CD8-positive, alpha-beta memory T cell (primary cell): ENCODE measurements at places on chromosomes 12 and 14.

- DNase-seq = no peak
Measured at GRCh38 chr14:60067882-60068281, 23.8 kb upstream of the PCNX4 start.

DNA sequence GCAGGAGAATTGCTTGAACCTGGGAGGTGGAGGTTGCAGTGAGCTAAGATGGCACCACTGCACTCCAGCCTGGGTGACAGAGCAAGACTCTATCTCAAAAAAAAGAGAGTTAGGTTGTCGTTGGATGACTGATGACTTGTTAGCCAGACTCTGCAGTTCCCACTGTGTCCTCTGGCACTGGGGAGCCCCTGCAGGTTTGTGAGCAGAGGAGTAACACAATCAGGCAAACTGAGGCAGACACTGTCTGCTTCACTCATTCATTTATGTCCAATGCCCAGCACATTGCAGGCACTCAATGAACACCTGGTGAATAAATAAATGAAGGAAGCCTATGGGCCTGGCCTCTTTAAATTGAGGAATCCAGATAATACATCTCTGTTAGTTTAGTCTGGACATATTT, 41.2 kb upstream of the BCL11B start:
- no peak for DNase-seq

GRCh38 chr12:127169321-127170181, 1097.4 kb upstream of the TMEM132C start:
- DNase-seq = no peak

- DNase-seq = no peak
Measured at GRCh38 chr14:98270201-98270600, 1001.8 kb downstream of the BCL11B start.

GRCh38 chr12:3753544-3754284, 805 bp upstream of the CRACR2A start:
- peak; percentile 10 for DNase-seq

DNA sequence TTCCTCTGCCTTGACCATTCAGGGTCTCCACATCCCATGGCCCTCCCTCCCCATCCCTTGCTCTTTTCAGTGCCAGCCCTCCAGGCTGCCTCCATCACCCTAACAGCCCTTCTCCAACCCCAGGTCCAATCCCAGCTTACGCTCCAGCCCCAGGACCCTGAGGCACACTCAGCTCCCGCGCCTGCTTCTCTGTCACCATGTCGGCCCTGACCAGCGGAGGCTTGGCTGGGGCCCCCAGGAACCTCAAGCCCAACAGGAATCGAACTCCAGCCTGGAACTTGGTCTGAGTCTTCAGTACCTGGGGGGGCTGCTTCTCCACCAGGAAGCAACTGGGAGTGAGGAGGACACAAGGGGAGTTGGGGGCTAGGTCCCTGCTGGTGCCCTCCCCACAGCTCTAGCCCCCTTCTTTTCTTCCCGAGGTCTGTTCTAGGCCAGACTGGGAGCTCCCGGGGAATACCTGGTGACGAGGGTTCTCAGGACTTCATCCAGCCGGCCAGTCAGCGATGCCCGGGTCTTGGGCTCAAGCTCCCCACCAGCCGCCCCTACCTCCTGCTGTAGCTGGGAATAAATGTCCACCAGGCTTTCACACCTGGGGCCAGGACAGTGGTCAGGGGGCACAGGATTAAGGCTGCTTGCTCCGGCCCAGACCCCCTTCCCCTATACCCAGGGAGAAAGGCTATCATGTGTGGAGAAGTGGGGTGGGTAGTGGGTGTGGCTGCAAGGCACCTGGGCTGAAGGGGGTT, 6.0 kb downstream of the STAT6 start:
- no peak for DNase-seq

- DNase-seq = peak; percentile 49
Measured at GRCh38 chr12:132488127-132489077, 1.5 kb upstream of the FBRSL1 start.

GRCh38 chr12:106066051-106066705, 72.6 kb downstream of the NUAK1 start:
- DNase-seq = no peak

DNA sequence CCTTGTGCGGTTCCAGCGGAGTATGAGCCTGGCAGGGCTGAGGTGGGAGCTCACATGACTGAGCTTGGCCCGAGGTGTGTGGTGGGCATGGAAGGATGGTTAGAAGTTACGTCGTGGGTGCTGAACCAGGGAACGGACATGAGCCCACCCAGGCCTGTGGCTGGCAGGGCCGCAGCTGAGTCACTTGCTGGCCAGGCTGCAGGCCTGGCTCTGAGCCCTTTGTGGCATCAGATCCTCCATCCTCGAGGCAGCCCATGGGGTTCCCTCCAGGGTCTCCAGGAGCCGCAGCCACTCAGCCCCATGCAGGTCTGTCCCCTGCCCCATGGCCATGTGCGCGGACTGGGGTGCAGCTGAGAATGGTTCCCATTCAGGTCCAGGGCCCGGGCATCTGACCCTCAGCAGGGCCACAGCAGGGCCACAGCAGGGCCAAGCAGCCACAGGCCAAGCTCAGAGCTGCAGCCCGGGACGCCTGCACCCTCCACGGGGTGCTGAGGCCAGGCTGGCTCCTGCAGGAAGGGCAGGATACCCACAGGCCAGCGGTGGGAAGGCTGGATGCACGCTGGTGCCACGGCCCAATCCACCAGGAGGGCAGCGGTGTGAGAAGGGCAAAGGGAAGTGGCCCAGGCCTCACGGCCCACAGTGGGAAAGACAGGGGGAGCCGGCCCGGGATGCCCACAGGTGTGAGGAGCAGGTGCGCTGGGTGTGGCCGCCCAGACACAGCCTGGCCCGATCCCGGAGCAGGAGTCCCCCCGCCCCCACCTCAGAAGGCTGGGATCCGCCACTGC, 26.3 kb upstream of the ULK1 start:
- no peak for DNase-seq

- DNase-seq = no peak
Measured at GRCh38 chr14:64779472-64779871, 75.2 kb downstream of the PLEKHG3 start.

DNA sequence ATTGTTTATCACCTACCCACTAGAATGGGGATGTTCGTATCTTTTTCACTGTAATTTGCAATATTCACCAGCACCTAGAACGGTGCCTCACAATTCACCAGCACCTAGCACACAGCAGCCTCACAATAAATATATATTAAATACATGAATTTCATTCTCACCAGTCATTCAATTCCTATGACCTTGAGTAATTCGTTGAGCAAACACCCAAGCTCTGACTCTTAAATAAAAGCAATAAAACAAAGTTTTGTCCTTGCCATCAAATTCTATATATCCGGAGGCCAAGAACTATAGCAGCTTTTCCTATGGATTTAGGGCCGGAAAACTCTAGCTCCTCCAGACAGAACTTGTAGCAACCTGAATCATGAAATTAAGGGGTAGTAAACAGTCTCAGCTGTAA, 981 bp downstream of the VTI1B start:
- DNase-seq = no peak

GRCh38 chr14:63896278-63896720, 43.5 kb downstream of the SYNE2 start:
- no peak for DNase-seq

GRCh38 chr12:34218193-34219045, 196.1 kb downstream of the ALG10 start:
- DNase-seq = peak; percentile 47

GRCh38 chr12:50047693-50048250, 9.6 kb upstream of the ASIC1 start:
- no peak for DNase-seq

DNA sequence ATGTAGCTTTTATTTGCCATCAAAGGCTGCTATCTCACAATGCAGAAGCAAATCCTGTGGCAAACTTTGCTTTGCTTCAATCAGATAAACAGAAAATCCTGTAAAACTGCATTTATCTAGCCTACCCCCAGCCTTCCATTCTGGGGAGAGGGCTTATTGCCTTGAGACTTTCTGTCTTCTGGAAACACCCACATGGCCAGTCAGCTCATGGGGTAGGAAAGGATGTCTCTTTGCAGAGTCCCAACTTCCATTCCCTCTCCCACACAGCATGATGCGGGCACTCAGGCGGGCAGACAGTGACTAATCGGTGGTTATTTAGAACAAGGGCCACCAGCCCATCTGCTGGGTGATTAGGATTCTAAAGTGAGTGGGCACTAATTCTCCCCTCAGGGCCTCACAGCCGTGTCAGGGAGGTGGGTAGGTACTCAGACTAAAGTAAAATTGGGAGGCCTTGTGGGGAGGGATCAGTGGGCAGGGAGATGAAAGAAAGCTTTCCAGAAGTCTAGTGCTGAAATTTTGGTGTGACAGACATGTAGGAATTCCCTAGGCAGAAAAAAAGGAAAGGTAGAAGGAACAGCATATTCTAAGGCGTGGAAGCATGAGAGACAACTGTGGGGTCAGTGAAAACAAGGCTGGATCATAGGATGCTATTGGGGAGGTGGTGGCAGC, 720.5 kb downstream of the VRK1 start:
- no peak for DNase-seq

- no peak for DNase-seq
Measured at GRCh38 chr12:16785524-16785923, 179.6 kb upstream of the LMO3 start.

GRCh38 chr12:65728848-65729793, 95.2 kb upstream of the HMGA2 start:
- no peak for DNase-seq

DNA sequence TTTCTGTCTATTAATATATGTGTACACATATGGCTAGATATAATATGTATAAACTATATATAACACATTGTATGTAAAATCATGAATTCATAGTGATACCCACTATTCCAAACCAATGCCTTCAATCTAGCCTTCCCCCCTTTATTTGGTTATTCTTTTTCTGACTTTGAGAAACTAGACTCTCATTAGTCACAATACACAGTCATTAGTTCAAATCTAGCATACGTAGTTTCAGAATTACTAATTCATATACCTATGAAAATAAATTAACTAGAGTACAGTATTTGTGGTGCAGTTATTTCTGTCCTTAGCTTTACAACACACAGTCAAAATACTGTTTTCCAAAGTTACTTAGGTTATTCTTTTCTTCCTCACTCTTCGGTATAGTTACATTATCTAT, 268.2 kb downstream of the DPF3 start:
- DNase-seq = no peak

GRCh38 chr14:77883847-77884238, 83.9 kb downstream of the ADCK1 start:
- no peak for DNase-seq

DNA sequence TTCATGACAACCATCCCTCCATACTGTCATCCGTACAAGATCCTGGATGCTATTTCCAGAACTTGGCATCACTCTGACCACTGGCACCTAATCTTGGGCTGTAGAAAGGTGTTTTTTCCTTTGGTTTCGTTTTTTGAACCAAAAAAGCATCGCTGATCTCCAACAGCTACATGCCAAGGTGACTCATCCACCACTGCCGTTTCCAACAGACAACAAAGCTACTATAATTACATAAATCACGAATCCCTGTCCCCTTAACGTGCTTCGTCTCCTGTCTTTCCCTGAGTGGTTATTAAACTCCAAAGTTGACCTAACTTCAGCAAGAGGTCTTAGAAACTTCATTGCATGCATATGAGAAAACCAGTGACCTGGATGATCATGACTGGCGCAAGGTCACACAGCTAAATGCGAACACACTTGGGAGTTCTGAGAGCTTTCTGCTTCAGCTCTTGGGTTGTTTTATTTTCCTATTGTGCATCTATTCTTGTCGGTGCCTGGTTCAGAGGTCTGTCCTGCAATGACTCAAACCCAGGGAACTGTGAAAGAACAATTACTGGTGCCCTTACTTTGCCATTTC, 99.9 kb downstream of the PPM1H start:
- no peak for DNase-seq
